CD4-positive, alpha-beta T cell treated with Interleukin-21 for 1 hour (primary cell): ENCODE measurements at places on chromosomes 16 and 17.
A peak's percentile ranks its signal among the peaks of the same experiment; 100 is the strongest.

DNA sequence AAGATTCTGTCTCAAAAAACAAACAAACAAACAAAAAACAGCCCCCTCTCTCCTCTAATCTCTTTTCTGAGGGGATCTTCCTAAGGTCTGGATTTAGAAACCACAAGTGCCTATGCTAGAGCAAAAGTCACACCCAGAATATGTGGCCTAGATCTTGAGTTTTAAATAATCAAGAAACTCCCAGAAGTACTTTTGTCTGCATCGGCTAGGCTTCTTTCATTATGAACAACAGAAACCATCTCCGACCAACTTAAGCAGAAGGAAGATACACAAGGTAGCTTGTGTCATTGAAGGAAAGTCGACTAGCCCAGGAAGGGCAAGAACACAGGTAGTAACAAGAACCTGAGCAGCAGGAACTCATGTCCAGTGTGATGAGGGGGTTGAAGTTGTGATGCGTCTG is 73.9 kb upstream of the KIFC3 start:
- no peak for DNase-seq

- no peak for DNase-seq
Measured at GRCh38 chr16:29842732-29843346, 20.2 kb downstream of the CDIPT start.

DNA sequence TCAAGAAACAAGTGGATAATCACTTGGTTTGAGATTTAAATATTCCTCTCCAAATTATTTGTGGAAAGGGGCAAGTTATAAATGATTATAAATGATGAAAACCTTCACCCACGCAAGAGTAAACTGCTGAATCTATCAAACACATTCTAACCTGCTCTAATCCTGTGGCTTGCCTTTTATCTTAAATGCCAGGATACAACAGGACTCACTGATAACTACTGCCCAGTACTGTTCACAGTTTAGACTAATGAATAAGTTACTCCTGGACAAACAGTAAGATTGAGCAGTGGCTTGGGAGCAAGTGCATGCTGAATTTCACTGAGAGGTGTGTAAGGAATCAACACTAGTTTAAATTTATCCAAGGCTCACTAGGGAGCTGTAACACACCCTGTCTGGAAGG is 31.1 kb downstream of the IGF2BP1 start:
- DNase-seq = no peak

GRCh38 chr16:22665803-22666202 is 148.2 kb upstream of the HS3ST2 start:
- no peak for DNase-seq

GRCh38 chr16:84528322-84528721 is 23.9 kb upstream of the MEAK7 start:
- DNase-seq = no peak

GRCh38 chr17:13420418-13420826 is 181.3 kb downstream of the HS3ST3A1 start:
- no peak for DNase-seq

DNA sequence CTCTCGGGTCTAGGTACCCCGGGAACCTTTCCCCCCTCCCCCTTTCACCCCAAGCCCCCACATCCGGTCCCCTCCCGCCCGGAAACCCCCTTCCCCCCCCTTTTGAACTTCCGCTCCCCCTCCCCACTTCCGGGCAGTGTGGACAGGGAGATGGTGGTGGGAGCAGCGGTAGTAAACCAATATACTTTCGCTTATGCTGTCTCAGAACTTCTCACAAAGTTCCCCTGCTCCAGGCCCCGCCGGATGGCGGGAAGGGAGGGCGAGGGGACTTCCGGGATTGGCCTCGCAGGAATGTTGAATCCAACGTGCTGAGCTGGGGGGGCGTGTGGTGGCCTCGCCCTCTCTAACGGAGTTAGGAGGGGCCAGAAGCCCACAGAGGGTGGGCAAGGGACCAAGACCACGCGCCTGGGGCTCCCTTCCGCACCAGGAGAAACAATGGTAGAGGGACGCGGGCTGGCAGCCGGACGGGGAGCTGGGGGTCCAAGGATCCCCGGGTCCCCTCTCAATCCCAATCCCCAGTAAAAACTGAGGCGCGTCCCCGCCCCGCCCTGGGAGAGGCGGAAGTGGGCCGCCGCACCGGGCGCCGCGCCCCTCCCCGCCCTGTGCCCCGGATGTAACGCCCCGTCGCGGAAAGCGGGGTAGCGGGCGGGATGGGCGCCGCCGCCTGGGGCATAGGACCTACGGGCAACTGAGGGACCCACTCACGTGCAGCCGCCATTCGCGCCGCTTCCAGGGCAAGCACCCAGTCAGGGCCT is 742 bp downstream of the PFN1 start:
- DNase-seq = peak; percentile 79

DNA sequence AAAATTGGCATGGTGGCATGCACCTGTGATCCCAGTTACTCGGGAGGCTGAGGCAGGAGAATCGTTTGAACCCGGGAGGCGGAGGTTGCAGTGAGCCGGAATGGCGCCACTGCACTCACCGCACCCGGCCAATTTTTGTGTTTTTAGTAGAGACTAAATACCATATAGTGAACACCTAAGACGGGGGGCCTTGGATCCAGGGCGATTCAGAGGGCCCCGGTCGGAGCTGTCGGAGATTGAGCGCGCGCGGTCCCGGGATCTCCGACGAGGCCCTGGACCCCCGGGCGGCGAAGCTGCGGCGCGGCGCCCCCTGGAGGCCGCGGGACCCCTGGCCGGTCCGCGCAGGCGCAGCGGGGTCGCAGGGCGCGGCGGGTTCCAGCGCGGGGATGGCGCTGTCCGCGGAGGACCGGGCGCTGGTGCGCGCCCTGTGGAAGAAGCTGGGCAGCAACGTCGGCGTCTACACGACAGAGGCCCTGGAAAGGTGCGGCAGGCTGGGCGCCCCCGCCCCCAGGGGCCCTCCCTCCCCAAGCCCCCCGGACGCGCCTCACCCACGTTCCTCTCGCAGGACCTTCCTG is at the start of gene HBQ1:
Gene HBQ1, plus strand, starts transcription at position 359 of the 575 bp plus-strand sequence. Its CDS starts 28 bp downstream, at position 387.
- peak; percentile 24 for DNase-seq

- DNase-seq = no peak
Measured at GRCh38 chr17:70308618-70309017, 139.3 kb downstream of the KCNJ2 start.

DNA sequence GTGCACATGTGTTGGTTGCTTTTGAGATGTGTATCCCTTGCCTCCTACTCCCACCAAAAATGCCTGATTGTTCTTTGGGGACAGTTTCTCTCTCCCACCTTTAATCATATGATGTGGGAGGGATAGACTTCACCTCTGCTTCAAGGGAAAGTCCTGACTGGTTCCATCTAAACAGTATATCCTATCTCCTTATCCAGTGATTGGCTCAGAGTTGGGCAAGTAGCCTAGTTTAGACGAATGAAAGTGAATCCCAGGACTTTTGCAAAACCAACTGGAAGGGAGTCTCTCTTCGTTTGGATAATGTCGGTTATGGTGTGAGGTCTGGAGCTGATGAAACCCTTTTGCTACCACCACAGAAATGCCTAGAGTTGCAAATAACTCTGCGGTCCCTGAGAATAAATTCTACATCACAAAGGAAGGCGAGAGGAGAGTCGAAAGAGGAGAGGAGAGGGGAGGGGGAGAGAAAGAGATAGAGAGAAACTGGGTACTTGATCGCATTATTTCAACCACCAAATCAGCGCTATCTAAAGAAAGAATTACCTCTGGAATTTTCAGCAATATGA is 77.1 kb upstream of the SALL1 start:
- no peak for DNase-seq

GRCh38 chr16:75635036-75635435 is 12.0 kb upstream of the ADAT1 start:
- DNase-seq = no peak

- DNase-seq = no peak
Measured at GRCh38 chr17:61253362-61253761, 146.3 kb upstream of the TBX2 start.

GRCh38 chr16:27097800-27098230 is 31.1 kb downstream of the C16orf82 start:
- no peak for DNase-seq

DNA sequence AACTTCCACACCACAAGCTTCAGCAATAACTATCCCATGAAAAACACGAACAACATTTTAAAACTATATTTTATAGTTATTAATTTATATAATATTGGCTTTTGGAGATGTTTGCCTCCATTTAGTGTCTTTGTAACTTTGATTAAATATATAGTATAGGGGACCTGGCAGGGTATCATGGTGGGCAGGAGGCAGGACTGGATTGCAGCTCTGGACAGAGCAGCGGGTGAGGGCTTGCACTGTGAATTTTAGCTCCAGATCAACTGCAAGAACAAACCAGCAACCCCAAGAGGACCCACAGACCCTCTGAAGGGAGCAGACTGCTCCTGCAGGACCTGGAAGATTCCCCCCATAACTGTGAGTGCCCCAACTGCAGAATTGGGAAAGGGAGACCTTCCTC is 777.9 kb downstream of the KCNJ2 start:
- DNase-seq = no peak

DNA sequence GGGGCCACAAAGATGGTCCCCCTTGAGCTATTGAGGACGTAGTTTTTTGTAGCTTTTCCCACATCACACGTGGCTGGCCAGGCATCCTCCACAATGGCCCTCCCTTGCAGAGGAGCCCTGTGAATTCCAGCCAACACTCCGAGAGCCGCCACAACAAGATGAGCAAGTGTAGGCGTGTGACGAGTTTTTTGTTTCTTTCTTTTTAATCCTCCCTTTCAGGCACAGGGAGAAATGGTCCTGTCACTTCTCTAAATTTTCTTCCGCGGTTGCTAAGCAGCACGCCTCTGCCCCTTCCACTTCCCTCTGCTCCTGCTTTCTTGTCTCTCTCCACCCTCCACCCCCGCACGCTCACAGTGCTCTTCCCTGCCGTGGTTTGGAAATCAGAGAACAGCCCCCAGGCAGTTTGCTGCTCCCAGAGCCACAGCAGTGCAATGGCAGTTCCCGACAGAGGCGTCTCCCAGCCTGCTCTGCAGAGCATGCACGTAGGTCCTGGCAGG is 68.0 kb upstream of the MRTFB start:
- no peak for DNase-seq

DNA sequence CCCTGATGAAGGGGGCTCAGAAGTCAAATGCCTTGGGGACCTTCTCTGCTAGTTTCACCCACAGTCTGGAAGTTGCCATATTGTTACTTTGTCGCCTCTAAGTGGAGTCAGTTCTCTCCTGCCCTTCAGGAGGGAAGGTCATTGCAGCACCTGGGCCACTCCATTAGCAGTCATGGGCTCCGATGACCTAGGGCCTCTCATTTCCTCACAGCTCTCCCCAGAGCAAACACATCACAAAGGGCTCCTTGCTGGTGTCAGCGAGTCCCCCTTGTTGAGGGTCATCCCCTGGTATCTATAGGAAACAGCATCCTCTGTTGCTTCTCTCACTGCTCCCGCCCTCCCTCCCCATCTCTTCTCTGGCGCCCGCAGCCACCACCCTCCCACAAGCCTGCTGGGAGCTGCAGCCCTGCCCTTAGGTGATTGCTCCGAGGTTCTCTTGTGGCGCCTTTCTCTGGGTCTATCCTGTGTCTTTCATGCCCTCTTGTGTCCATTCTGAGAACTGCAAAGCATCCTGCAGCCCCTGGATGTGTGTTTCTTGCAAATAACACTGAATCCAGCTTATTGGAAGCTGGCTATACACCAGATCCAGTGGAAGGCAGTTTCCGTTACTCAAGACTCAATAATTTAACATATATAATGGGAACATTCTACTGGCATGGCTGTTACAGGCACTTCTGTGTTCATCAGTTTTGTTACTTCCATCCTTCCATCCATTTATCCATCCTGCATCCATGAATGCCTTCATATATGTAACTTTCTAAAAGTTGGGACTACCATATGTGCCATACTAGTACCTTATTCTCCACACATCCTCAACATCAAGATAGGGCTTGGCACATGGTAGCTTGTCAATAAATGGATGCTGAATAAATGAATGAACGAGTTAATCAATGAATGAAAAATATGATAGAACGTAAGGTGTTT is 21.2 kb downstream of the PDILT start:
- DNase-seq = peak; percentile 42

DNA sequence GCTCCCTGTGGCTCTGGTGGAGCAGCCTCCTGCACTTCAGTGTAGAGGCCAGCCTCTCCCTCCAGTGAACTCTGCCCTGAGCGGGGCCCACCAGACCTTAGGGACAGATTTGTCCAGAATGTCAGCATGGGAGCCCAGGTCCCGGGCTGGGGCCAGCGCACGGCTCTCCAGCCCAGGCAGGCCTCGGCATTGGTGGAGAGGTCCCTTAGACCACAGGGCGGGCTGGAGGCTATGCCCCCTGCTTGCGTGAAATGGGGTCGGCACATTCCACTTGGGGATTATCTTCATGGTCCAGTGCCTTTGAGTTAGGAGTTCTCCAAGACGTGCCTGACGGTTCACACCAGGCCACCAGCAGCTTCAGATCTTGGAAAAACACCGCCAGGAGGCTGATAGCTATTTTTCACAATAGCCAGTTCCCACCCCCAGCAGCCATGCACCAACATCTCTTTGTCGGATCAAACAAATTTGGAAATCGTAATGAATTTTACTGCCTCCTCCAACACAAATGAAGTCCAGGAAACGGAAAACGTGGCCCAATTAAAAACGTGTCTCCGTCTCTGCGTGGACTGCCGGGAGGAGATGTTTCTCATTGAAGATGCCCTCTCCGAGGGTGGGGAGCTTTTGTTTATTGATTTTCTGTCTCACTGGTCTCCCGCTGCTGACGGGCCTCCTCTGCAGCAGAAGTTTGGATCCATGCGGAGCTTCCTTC is 110.0 kb upstream of the CIBAR2 start:
- no peak for DNase-seq

DNA sequence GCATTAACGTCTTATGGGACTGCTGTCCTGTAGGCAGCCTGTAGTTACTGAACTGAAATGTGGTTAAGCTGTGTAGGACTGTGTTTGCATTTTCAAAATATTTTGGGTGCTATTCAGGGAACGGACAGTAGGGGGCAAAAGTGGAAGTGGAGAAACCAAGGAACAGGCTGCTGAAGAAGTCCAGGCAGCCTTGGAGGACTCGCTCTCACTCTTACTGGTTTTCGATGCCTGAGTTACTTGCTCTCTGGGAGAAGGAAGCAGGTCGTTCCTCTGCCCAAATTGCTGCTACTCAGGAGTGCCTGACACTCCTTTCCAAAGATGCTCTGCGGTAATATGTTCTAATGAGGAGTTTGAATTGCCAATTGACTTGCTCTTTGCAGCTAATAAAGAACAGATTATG is 64.5 kb upstream of the RBFOX1 start:
- no peak for DNase-seq

- peak; percentile 82 for DNase-seq
Measured at GRCh38 chr17:61412143-61412859, 12.7 kb downstream of the TBX2 start.

- no peak for DNase-seq
Measured at GRCh38 chr17:4950075-4950745, 709 bp upstream of the ENO3 start.

- peak; percentile 42 for DNase-seq
Measured at GRCh38 chr16:525520-526180, 1.9 kb upstream of the CAPN15 start.

DNA sequence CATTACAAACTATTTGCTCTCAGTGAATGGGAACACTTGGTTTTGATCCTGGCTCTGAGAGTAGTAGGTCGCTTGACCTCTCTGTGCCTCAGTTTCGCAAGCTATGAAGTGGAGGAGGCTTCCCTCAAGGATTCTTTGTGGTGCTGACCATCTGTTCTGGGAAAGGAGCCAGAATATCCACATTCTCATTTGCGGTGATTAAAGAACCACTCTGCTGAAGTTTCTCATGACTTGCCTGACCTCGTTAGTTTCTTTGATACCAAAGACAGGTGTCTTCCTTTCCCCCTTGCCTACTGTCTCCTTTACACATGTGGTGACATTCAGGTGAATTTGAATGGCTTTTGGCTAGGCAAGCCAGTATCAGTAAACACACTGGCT is 116.0 kb downstream of the SNX29 start:
- DNase-seq = no peak
